ENCODE measurements at places on chromosomes 2 and 18.

DNA sequence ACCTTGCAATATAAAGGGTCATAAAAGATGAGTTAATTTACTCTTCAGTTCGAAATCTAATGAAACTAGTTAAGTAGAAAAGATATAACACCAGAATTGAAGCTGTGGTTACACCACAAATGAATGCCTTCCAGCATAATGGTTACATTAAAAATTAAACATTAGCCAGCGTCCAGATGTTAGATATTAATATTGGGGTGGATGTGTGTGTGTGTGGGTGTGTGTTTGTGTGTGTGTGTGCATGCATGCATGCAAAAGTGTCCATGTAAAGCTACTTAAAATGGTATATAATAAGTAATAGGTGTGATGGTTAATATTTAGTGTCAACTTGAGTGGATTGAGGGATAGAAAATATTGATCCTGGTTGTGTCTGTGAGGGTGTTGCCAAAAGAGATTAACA lies 170.4 kb upstream of the FN1 start:
- DNase-seq, result no peak

- peak; percentile 39 for DNase-seq
Observed at GRCh38 chr2:62586981-62587380, 81.0 kb upstream of the TMEM17 start.

DNA sequence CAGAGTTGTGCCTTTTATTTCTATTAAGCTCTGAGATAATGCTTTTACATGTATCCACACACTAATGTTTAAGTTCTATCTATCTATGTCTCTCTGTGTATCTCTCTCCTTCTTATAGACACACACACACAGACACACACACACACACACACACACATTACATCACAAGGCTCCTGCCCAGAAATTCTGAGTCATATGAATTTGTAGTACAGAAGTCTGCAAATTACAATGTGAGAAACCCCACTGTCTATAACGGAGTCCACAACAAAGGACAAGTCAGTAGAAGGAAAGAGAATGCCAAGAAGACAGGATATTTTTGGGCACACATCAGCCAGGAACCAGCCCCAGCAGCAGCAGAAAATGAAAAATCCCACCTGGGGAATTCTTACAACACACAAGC lies 142.4 kb downstream of the EN1 start:
- peak; percentile 17 for DNase-seq

DNA sequence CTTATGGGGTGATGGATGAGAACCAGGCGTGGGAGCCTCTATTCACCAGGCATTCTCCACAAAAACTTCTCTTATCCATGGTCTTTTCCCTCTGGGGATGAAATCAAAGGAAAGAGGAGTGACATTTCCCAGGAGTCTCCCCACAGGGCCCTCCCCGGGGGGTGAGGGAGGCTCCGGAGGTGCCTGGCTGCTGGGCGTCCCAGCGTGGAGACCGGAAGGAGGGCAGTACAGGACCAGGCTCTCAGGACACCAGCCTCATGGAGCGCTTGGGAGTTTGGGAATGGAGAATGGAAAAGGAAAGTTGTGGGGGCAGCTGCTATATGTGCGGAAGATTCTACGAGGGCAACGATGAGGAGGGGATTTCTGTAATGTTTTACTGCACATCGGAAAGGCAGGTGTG lies 22.1 kb downstream of the CIB4 start:
- no peak for DNase-seq

DNA sequence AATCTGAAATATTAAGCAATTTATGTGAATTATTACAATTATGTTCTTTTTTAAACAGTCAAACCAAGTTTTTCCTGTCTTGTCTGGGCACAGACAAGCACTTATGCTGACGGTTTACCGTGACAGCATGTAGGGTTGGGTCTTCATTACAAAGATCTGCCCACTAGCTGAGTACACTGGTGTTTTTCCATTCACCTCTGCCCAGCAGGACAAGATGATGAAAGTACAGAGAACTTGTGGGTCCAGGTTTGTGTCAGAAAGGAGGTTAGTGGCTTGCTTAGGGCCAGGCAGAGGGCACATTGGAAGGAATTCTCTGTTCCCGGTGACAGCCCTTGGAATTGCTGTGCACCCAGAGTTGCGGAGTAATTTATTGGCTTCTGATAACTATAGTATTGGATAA lies 14.0 kb downstream of the NABP1 start:
- DNase-seq, result no peak

GRCh38 chr2:236552212-236552542 lies 17.4 kb upstream of the ACKR3 start:
- no peak for DNase-seq

- no peak for DNase-seq
Observed at GRCh38 chr2:167689444-167689843, 558.0 kb downstream of the STK39 start.

DNA sequence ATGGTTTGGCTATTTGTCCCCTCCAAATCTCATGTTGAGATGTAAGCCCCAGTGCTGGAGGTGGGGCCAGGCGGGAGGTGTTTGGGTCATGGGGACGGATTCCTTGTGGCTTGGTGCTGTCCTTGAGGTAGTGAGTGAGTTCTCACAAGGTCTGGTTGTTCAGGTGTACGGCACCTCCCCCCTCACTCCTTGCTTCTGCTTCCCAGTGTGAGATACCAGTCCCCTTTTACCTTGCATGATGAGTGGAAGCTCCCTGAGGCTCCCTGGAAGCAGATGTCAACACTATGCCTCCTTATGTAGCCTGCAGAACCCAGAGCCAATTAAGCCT lies 232.6 kb downstream of the LDLRAD4 start:
- no peak for DNase-seq

- DNase-seq, result no peak
Observed at GRCh38 chr18:49435170-49435569, 25.3 kb downstream of the DYM start.

- DNase-seq, result no peak
Observed at GRCh38 chr2:160363961-160364360, 129.6 kb downstream of the RBMS1 start.

- DNase-seq, result no peak
Observed at GRCh38 chr2:237276716-237277490, 137.1 kb downstream of the COL6A3 start.

All from HFFc6 (cell line).